Activated T-helper 1 cell treated with anti-CD3 and anti-CD28 coated beads, Interleukin-2, amount 50 U/mL, for 16 hours (primary cell): ENCODE measurements at places on chromosomes 7 and 10.

DNA sequence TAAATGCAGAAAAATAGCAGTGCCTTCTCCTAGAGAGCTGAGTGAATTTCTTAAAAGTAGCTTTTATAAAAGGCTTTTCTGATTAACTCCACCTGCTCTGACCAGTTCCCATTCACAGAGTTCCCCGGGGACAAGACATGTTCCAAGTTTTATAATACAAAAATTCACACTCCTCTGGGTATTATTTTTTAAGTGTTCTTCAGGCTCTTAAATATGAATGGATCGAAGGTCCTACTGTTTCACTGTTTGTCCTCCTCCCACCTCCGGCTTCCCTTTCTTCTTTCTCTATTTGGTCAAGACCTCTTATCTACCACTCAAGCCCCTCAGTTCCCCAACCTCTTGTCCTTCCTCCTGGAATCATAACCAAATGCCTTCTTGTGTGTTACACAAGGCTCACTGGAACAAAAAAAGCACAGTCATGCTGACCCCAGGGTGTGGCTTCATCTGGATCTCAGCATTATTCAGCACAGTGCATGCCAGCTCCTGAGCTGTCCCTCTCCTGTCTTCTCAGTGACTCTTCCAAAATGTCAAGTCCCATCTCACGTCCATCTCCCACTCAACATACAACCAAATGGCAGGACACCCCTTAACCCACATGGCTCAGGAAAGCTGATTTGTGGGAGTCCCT is 222.4 kb downstream of the SORCS1 start:
- no peak for DNase-seq

DNA sequence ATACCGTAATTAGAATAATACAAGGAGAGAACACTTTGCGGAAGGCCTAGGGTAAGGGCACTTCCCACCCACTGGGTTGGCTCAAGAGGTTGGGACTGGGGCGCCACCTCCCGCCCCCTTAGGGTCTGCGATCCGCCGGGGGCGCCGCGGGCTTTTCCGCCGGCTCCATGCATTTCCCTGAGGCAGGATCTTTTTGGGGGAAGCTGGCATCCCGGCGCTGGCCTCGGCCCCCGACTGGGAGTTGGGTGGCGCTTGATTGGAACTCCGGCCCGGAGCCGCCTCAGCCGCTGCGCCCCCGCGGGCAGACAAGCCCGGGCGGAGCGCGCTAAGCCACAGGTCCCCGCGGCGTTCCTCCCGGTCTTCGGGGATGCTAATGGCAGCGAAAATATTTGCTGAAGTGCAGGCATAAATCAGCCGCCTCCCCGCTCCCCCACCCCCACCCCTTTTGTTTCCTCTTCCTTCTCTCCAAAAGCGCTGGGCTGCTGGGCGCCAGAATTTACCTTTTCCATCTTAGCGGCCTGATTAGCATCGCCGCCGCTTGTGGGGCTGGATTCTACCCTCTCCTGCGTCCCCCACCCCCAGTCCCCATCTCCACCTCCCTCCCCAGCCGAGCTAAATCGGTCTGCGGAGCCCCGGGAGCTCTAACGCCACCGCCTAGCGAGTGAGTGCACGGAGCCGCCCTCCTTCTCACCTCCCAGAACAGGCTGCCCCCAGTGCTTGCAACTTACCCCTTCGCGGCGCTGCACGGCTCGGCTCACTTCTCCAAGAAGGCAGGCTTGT is 5.1 kb downstream of the UNC5B start:
- no peak for DNase-seq

GRCh38 chr10:99930731-99931550 is 78.8 kb downstream of the DNMBP start:
- DNase-seq: no peak

- no peak for DNase-seq
These were observed 30.2 kb downstream of the ENTPD7 start for GRCh38 chr10:99689461-99689860.

- DNase-seq: no peak
These were observed 164.2 kb downstream of the DGKI start for GRCh38 chr7:137682596-137682995.

DNA sequence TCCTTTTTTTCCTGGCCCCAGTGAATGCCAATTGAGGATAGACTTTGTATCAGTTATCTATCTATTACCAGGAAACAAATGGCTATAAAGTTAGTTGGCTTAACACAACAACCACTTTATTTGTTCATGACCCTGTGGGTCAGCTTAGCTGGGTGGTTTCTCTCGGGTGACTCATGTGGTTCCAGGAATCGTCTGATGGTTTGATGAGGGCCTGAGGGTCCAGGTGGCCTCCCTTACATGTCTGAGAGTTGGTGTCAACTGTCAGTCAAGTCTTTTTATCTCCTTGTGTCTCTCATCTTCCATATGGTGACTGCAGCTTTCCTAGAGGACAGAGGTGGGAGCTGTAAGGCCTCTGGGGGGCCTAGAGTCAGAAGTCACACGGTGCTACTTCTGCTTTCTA is 15.3 kb upstream of the MAPK8 start:
- no peak for DNase-seq

DNA sequence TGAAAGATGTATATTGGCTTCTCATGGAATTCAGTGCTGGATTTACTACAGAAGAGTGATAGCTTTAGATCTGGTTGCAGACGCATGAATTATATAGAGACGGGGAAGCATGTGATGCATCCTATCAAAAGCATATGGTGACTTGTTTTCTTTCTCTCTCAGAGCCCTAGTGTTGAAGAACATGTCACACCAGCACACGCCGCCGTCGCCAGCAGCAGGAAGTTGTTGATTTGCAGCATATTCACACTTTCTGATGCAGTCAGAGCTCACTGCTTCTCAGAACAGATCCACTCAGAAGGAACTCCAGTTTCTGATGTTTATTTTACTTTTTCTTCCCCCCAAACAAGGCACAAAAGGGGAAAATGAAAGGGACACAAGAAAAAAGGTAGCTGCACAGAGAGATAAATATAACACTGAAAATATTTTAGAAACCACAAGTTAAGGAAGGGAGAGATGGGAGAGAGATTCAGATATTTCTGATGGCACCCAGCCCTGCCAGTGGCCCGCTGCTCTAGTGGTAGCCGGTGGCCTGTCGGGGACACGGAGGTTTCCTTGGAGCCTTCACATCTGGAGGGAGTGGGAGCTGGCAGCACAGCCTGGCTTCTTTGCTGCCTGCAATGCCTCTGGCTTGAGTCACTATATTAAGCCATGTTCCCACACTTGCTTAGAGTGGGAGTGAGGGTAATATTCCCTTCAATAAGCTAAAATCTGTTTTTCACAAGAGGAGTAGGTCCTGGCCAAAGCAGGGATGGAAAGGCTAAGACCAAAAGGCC is 123.2 kb downstream of the NRP1 start:
- DNase-seq: no peak

DNA sequence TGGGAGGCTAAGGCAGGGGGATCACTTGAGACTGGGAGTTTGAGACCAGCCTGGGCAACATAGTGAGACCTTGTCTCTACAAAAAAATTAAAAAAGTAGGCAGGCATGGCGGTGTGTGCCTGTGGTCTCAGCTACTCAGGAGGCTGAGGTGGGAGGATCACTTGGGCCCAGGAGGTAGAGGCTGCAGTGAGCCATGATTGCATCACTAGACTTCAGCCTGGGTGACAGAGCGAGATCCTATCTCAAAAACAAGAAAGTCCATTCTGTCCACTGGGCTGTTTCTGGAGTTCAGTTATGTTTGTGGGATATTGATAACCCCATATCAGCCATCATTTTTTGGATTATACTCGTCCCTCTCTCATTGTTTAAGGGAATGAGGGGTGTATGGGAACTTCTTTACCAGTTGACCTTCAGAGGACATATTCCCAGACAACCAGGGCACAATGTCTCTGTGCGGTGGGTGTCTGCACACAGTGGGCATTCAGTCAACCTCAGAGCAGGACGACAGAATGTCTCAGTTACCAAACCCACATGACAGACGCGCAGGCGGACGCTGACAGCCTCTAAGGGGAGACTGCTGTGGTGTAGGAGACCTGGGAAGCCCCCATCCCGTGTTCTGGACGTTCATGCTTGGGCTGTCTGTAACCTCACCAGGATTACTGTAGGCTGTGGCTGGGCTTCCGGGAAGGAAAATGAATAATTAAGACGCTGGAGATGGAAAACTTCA is 69.4 kb downstream of the CARD11 start:
- DNase-seq: no peak

DNA sequence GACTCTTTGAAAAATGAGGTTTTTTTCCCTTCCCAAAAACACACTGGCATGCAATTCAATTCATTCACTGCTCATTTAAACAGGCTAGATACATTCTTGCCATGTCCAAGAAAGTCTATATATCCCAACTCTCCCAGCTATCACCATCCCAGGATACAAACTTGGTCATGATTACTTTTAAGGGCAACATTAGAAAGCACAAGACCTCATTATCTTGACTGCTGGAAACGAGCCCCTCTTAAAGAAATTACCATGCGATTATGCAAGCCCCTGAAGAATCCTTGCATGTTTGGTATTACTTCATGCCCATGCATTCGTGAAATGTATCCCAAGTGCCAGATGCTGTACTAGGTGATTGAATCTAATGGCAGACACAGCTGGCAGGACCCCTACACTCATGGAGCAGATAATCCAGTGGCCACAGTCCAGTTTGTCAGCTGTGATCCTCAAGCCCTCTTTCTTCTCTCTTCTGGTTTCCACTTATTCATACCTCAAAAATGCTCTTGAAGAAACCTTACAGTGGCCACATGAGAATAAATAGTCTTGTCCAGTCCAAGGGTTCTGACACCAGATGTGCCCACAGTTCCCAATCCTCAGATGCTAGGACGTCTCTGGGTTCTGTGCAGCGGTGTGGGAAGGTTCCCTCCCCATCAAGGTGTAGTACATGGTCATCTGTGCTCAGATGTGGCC is 103.7 kb upstream of the HABP2 start:
- DNase-seq: no peak
